Omental fat pad (tissue), 4 donors: ENCODE measurements at places on chromosomes 4 and X.

DNA sequence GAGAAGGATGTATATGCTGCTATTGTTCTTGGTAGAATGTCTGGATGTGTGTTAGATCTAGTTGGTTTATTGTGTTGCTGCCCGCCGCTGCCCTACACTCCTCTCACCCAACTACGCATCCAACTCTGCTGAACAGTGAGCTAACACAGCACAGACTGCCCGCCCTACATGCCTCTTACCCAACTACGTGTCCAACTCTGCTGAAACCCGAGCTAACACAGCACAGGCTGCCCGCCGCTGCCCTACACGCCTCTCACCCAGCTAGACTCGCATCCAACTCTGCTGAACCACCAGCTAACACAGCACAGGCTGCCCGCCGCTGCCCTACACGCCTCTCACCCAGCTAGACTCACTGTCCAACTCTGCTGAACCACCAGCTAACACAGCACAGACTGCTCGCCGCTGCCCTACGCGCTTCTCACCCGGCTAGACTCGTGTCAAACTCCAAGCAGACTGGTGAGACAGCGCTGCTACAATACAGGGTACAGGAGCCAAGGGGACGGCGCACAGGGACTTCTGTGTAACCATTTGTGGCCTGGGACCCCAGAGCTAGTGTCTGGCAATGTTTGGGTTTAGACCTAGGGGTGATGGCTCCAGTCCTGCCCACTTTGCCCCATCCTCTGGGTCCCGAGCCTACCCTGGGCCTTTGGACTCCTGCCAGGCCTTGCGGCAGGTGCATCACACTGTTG lies 11.6 kb upstream of the CTBP1 start:
- DNase-seq = no peak

DNA sequence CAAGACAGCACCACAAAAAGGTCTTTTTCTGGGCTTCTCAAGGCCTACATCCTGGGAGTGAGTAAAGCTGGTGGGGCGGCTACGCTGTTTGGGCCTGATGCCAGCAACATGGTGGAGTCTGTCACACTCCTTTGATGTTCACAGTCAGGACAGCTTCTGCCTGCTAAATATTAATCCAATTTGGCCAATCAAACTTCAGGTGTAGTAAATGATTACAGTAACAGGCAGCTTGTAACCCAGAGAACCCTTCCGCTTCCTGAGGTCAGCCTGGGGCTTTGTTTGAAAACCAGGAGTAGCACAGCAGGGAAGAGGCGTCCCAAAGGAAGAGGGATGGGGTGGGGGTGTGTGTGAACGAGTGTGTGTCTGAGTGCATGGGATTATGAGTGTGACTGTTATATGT lies 220.4 kb downstream of the MAML3 start:
- DNase-seq = no peak

DNA sequence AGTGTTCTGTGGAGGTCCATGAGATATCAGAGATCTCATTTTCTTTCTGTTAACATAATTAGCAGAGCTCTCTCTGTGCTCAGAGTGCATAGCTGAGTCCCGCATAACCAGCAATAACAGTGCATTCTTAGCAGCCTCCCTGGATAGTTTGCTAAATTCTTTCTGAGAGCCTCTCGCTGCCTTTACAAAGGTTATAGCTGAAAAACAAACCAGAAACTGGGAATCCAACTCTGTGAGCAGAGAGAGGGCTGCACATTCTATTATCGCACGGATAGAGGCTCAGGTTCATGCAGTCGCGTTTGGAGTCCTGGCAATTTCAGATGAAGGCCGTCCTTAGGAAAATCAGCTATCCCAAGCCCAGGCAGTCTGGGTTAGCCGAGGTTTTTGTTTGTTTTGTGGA lies 1.2 kb downstream of the ENPP6 start:
- no peak for DNase-seq

DNA sequence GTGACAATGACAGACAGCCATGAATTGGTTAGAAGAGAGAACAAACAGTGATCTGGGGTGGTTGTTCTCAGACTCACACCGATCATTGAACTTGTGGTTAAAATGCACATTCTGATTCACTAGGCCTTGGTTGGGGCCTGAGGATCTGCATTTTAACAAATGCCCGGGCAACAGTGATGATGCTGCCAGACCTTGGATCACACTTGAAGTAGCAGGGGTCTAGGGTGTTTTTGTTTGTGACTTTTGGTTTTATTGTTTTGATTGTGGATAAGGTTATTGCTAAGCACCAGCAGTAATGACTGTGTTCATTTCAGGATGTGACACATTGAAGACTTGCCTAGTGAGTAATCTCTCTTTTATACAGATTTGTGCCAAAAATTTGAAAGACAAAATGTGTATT lies 36.5 kb downstream of the TXLNG start:
- no peak for DNase-seq

- no peak for DNase-seq
Observed at GRCh38 chrX:48696909-48697727, 584 bp downstream of the SUV39H1 start.

DNA sequence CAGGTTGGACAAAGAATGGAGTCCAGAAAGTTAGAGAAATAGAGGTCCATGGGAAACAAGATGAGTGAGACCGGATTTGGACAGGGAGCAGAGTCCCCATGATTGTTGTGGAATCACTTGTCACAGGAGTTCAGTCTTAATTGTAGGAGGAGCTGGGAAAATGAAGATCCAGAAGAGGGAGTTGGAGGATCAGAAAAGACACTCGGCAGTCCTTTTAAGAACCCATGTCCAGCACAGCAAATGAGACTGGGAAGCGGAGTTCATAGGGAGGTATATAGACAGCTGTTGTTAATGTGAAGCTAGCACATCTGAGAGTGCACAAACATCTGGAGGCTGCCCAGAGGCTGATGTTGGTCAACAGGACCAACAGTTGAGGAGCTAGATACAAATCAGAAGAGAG lies 111.4 kb upstream of the RXFP1 start:
- no peak for DNase-seq

DNA sequence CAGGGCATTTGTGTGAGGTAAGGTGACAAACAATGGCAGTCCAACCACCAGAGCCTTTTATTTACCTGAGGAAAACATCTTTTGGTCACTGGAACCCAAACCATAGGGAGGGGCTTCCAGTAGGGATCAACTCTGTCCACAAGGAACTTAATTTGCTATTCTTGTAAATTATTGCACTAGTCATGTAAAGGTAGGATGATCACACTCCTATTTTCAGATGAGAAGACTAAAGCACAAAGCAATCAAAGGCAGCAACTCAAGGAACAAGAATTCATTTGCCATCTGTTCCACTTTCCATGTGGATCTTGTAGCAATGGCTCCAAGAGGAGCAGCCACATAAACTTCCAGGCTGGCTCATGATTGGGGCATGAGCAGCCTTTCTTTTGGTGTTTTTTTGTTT lies 35.3 kb downstream of the CD99L2 start:
- DNase-seq = no peak

GRCh38 chrX:30822068-30822681 lies 66.9 kb downstream of the TAB3 start:
- no peak for DNase-seq

DNA sequence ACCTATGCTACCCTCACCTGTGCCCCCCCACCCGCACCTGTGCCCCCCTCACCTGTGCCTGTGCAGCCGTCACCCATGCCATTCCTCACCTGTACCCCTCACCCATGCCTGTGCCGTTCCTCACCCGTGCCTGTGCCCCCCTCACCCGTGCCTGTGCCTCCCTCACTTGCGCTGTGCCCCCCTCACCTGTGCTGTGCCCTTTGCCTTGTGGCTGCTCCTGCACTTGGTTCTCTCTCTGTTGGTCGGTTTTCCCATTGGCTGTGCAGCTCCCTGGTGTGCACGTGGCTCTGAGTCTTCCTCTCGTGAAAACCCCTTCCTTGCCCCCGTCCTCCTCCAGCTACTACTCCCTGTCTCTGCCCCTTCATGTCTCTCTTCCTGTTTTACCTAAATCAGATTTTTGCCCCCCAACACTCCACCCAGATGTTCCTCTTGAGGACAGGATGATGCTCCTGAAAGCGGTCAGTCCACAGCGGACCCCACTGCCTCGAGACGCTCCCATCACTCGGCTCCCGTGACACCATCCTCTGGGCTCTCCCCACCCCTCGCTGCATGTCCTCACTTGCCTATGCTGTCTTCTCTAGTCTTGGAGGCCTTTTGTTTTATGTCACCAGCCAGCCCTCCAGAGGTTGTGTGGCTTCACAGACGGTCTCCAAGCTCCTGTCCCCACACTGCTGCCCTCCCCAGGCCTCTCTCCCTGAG lies 6.8 kb downstream of the MAEA start:
- DNase-seq = no peak

- DNase-seq = peak; percentile 61
Observed at GRCh38 chrX:20530406-20530921, 263.8 kb upstream of the RPS6KA3 start.

DNA sequence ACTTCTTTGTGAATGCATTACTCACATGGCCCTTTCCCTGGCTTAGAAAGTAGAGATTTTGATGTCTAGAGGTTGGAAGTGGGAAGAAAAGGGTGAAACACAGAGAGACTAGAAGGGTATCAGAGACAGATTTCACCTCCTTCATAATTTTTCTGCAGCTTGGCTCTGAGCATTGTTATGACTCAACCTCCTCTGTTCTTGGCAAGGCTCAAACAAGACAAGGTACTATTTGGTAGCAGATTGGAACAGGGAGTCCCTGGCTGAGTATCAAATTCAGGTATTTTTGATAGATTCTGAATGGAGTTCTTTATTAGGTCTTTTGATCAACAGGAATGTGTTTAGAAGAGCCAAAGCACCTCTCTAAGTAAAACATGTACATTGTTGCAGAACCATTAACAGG lies 146.3 kb upstream of the CHRDL1 start:
- no peak for DNase-seq

GRCh38 chr4:89835413-89835812 lies 1.5 kb downstream of the SNCA start:
- DNase-seq = no peak

DNA sequence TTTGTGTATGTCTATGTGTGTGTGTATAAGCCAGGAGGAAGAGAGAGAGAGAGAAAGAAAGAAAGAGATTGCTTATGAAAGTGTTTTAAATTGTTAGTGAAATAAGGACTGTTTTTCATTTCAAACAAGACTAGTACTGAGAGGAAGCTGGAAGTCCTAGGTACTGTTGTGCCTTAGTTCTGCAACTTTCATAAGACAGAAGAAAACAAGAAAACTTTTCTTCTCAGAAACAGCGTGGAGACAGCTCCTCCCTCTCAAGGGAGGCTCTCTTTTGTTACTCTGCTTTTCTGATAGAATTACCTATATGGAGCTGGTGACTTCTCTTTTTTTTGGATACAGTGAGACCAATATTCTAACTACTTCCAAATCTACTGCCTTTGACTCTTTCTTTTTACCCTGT lies 62.5 kb downstream of the BANK1 start:
- DNase-seq = no peak

DNA sequence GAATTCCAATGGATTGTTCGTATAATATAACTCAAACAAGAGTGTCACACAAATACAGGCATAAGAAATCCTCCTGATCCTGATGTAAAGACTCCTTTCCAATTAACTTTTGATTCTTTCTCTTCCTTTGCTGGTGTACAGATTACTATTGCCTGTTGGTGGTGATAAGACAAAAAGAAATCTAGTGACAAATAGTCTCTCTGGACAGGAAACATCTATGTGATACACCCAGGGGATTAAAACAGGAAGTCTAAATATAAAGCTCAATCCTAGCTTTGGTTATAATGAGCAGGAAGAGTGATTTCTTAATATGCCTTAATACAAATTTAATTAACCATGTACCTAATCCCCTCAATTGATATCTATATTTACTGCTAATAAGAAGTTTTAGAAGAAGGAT lies 45.1 kb downstream of the ARHGEF6 start:
- DNase-seq = no peak

- no peak for DNase-seq
Observed at GRCh38 chr4:154457471-154457870, 34.1 kb downstream of the DCHS2 start.

- no peak for DNase-seq
Observed at GRCh38 chr4:14888790-14889572, 113.3 kb upstream of the CPEB2 start.

DNA sequence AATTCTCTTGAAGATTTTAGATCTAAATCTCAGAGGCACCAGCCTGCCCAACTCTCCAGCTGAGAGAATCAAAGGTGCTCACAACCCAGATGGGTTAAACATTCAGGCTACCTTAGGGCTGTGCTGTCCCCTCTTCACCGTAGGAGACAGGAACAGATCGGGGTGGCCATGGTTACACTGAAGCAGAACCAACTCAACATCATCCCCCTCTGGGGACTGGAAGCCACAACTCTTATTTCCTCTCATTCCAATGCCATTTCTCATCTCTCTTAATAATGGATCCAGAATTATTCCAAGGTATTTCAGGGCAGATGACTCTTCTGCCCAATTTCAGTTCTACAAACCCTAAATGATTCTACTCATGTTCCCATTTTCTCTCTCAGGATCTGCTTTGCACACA lies 109.7 kb downstream of the NKX6-1 start:
- DNase-seq = no peak

- DNase-seq = no peak
Observed at GRCh38 chrX:136574548-136574947, 42.5 kb downstream of the VGLL1 start.

DNA sequence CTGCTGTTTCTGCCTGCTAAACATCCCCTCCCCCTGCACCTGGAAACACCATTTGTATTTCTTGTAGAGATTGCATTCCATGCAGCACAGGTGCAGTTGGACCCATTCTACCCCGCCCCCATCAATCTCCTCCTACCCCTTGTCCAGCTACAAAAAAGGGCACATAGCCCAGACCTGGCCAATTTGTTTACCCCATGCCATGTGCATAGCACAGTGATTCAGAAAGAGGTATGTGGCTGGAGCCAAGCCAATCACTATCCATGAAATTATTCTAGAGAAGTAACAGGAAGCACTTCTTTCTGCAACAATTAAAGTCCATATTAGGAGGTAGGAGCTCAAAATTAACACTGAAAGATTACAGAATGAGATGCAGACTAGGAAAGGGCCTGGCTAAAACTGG lies 20.2 kb upstream of the TMEM184C start:
- DNase-seq = no peak

- DNase-seq = no peak
Observed at GRCh38 chr4:80140194-80140593, 57.1 kb upstream of the PRDM8 start.

DNA sequence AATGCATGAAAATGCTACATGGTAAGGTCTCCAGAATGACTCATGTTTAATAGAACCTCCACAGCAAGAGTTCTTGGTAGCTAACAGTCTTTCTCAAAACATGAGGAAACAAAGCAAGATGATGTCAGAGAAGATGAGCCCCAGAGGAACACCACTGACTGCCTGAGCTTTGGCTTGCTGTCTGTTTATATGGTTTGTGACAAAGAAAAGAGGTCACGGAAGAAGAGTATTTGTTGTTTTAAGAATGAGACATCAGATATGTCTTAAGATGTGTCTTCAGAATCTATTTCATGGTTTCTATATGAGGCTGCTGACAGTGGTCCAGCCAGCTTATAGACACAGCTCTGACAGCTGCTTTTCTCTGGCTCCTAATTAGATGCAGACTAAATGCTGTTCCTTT lies 18.8 kb upstream of the AREG start:
- DNase-seq = no peak

- no peak for DNase-seq
Observed at GRCh38 chrX:20743046-20743445, 476.3 kb upstream of the RPS6KA3 start.

- DNase-seq = no peak
Observed at GRCh38 chrX:84666086-84666485, 163.8 kb upstream of the HDX start.
